Kidney epithelial cell (primary cell): ENCODE measurements at places on chromosomes 7 and 10. TPM values are rescaled to one million over a fixed set of nuclear protein-coding genes. Genes with fewer than 3 reads are reported as not detected.

The SORBS1 gene
- 4.0 and 4.9 TPM in 2 replicates for total RNA-seq

The NEUROG3 gene
- not detected in 2 replicates for total RNA-seq

The HDAC9 gene
- total RNA-seq: 80.1 and 84.5 TPM in 2 replicates

DNA sequence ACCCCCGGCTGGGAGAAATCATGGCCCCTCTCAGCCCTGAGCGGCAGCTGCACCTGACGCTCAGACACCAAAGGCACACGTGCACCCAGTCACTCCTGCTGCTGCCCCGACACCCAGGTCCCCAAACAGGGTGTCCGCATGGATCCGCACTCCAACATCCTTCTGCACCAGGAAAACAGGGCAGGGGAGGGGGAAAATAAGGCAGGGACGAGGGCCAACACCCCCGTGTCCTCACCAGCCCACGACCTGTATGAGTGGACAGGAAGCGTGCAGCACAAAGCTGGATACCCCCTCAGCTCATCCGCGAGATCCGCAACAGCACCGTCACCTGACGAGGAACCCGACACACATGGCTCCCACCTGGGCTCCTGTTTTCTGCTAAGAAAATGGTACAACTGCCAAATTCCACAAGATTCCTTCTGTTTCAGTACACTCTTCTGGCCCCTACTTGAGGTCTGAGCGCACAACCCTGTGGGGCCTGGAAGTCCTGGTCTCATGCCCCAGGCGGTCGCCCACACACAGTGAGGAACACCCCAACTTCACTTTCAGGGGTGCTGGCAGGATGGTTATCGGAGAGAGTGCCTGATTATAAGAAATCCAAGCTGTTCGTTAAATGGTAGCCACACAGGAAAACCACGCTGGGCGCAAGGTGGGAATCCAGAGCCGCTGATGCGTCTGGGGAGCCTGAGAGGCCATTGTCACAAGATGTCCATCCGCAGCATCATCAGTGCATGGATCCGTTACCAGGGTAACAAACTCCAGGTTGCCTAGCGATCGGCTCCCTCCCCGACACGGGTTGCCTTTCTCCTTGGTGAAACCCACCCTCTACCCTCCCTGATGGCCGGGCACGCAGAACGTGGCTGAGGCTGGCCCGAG, 63.6 kb downstream of the ZRANB1 start:
- DNase-seq: no peak

DNA sequence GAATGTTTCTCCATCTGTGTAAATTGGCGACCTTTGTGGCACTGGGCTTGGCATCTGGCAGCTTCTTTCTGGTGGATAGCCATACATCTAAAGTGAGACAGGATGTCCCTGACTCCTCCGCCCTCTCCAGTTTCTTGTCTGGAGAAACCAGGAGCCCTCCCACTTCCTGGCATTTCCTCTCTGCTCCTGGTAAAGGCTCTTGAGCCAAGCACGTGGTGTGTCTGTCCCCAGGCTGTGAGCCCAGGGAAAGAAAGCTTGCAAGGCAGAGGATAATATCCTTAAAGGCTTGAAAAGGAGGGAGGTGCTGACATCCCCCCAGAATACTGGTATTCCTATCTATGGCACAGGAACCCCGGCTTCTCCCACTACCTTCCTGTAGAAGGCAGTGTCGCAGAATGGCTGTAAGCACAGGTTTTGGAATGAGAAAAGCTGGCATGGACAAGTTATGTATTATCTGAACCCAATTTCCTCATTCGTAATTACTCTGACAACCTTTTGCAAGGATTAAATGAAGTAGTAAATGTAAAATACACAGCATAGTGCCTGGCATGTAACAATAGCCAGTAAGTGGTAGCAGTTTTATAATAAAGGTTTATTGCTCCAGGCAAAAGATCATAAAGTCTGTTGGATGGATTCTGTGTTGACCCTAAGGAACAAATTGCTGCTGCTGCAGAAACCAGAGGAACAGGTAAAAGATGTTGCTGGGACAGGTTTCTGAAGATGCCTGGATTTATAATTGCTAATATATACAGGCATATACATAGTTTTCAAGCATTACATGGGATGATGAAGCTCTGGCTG, 11.8 kb upstream of the ACSL5 start:
- DNase-seq: no peak

DNA sequence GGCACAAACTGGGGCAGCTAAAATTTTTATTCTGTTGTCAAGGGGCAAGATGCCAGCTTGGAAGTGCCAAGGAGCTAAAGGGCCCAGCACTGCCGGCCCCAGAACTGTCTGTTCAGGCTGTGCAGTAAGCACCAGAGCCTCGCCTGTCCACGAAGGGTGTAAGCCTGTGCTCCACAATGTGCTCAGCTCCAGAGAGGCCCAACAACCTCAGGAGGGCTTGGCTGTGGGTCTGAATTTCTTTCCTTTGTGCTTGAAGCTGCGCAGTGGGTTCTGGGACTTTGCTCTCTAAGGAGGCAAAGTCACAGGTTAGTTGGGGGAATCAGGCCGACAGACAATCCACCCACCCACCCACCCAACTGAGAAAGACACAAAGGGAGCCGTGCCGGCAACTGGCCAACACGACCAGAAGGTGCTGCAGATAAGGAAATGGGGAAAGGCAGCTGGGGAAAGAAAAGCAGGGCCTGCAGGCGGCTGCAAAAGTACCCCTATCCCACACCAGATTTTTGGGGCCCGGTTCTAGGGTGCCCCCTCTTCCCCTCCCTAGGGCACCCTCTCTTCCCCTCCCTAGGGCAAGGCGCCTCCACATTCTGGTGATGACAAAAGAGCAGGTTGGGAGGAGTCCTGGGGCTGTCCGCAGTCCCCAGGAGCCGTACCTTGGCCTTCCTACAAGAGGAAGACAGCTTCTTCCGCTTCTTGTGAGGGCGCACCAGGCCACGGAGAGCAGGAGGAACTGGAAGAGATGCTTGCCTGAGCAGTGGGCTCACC, 7.7 kb downstream of the DDX56 start:
- no peak for DNase-seq

DNA sequence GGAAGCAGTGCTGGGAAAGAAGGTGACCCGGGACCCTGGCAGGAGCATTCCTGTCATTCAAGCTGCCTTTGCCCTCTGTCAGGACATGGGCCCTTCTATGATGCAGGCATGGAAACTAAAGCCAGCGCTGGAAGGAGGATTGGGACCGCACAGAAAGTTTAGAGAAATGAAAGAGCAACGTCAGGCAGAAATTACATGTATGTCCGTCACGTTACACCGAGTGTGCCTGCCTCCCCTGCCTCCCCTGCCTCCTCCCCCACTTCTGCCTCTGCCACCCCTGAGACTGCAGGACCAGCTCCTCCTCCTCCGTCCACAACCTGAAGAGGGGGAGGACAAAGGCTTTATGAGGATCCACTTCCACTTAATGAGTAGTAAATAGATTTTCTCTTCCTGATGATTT, 13.9 kb upstream of the PWWP2B start:
- no peak for DNase-seq
